Stimulated activated CD4-positive, alpha-beta T cell treated with anti-CD3 and anti-CD28 coated beads, Interleukin-1b, Interleukin-23, amount 100 ng/mL, for 24 hours (primary cell): ENCODE measurements at places on chromosomes 3 and 15.

DNA sequence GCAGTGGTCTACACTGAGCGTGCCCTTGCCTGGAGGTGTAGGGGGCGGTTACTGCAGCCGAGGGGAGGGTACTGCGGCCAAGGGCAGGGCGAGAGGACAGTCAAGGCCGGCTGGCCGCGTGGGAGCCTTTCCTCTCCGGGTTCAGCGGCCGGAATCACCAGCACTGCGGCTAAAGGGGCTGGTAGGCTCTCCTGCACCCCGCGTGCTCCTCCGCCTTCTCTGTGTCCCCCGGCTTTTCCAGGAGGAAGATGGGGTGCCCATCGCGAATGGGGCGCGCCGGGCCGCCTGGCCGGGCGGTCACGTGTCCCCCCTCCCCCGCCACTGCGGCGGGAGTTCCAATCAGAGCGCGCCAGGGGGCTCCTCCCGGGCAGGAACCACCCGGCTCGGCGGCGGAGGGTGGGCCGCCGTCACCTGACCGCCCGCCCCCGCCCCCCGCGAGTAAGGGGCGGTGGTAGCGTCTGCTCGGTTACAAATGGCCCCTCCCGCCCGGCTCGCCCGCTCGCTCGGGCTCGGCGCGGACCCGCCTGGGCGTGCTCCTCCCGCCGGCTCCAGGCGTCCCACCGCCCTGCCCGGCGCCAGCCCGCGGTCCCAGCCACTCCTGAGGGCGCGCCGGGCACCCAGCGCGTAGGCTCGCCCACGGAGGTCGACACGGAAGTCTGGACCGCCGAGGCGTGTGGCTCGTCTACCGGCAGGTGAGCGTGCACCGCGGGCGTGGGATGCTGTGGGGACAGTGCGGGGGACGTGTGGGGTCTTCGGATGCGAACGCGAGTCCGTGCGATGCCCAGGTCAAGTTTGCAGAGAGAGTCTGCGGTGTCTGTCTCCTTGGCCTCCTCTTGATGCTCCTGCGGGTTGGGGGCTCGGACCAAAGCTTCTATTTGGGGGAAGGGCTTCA lies 242.6 kb upstream of the TOPAZ1 start:
- DNase-seq: no peak

DNA sequence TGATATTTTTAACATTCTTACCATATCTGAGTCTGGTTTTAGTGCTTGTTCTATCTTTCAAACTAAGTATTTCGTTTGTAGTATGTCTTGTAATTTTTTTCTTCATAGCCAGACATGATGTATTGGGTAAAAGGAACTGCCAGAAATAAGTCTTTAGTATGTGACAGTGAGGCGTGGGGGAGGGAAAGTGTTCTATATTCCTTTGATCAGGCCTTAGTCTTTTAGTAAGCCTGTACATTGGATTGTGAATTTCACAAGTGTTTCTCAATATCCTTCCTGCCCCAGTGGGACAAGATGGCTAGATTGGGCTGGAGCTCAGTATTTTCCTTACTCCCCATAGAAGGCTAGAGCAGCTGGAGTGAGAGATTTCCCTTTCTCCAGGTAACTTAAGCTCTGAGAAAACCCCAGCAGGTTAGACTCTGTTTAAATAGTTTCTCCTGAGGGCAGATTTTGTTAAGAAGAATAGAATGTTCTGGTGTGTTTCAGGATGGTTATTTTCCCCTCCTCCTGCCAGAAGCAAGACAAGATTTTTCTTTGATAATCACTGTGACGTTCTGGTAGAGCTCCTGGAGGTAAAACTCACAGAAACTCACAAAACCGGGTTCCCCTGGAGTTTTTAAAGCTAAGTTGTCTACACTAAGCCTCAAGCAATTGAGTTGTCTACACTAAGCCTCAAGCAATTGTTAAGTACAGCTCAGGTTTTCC lies 140.7 kb upstream of the ARPP21 start:
- DNase-seq: no peak

DNA sequence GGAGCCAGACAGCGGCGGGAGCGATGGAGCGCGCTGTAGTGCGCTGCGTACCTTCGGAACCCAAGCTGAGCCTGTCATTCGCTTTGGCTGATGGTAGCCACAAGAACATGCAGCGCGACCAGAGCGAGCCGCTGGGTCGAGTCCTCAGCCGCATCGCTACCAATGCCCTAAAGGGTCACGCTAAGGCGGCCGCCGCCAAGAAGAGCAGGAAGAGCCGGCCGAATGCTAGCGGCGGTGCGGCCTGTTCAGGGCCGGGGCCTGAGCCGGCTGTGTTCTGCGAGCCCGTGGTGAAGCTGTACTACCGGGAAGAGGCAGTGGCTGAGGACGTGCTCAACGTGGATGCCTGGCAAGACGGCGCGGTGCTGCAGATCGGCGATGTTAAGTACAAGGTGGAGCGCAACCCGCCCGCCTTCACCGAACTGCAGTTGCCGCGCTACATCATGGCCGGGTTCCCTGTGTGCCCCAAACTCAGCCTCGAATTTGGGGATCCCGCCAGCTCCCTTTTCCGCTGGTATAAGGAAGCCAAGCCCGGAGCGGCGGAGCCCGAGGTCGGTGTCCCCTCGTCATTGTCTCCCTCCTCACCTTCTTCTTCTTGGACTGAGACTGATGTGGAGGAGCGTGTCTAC lies 498 bp downstream of the PDE12 start:
- DNase-seq: peak; percentile 8

DNA sequence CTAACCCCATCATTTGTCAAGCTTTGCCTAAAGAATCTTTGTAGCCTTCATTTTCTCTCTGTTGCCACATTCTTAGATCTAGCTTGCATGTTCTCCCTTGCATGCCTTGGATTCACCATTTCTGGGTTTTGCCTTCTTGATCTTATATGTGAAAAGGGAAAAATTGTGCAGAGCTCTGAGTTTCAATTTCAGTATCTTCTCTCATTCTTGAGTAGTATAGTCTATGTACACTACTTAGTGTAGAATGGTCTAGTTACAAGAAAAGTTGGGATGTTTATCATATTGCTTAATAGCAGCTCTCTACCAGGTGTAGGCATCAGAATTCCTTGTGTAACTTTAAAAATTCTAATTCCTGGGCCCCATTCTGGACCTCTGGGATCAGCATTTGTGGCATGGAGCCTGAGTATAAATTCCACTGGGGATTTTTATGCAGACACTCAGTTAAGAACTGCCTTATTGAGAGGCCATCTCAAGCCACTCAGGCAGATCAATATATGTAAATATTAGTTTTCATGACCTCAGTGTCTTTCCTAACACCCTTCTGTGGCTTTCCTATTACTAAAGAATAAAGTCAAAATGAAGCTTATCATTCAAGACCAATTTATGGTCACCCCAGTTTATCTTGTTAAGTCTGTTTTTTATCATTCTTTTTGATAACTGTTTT lies 23.4 kb downstream of the GTF2E1 start:
- DNase-seq: no peak

DNA sequence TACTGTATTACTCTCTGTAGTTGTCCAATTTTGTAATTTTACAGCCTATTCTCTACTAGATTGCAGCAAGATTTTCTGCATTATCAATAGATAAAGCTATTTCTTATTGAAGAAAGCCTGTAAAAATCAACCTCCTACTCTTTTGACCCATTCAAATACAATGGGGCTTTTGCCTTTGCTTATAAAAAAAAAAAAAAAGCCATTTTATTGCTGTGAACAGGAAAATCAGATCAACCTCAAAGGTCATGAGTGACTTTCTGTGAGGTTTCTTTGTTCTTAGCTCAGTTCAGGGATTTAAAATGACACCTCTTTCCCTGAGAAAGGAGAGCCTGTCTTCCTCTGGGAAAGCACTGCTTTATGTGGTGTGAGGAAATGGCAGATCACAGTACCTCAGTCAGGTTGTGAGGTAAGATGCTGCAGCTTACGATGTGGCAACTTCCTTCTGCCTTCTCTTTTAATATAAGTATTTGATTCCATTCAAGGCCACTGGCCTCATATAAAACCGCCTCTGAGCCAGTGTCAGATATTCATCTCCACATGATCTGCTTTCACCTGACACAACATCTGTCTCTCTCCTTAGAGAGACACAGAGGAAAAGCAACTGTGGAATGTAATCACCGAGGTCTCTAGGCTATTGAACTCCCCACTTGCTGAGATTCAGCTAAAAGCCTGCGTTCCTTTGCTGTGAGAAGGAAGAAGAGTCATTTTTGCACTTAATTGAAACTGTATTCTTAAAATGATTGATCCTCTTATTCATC lies 161.5 kb upstream of the MB21D2 start:
- no peak for DNase-seq

DNA sequence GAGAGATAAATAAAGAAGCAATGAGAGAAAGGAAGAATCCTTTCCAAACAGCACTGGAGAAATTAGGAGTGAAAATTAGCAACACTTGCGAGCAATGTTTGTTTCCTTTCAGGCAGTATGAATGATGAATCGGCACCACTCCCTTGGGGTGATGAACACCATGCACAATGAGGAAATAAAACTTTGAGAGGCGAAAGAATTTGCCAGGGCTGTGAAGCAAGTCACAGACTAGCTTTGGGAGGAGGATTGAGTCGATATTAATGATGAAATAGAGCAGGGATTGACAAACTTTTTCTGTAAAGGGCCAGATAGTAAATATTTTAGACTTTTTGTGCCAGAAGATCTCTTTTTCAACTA lies 237.7 kb downstream of the AGBL1 start:
- DNase-seq: no peak

- no peak for DNase-seq
Measured at GRCh38 chr3:71393093-71393492, 190.4 kb downstream of the FOXP1 start.

DNA sequence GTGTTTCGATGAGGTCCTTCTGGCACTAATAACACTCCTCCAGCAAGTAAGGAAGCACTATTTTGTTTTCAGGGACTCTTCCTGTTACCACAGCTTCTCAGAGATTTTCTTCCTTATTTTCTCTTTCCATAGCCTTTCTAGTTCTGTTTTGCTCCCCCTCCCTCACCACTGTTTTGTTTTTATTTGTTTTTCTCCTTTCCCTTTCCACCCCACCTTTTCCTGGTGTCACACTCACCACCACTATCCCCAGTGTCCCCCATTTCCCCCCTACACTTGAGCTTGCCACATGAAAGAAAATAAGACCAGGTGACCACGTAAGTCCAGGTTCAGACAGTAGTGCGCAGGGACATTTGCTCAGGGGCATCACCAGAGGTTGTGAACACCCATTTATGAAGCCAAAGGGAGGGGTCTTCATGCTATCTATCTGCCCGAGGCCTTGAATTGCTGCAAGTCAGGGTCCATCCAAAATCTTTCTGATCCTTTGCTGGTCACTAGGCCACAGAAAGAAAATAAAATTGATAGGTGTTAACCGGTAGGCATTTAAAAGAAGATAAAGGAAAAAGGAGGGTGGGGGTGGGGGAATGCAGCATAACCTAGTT lies 1.4 kb upstream of the RFTN1 start:
- DNase-seq: no peak

DNA sequence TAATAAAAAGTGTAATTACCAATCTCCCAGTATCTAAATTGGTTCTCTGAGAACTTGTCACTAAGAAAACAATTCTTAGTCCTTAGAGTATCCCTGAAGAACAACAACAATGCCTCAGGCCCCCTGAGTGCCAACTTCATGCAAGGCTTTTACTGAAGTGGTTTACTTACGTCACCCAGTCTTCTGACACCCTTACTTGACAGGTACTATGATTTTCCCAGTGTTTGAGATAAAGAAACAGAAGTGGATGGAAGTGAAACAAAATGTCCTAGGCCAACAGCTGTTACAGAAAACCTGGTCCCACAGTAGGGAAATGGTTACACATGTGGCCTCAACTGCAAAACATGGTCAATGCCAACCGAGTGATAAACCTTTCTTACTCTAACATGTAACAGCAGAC lies 331.1 kb downstream of the FOXP1 start:
- DNase-seq: no peak

GRCh38 chr3:46709721-46710120 lies 7.9 kb downstream of the PRSS50 start:
- DNase-seq: no peak

GRCh38 chr15:41968701-41969100 lies 3.7 kb downstream of the EHD4 start:
- no peak for DNase-seq

DNA sequence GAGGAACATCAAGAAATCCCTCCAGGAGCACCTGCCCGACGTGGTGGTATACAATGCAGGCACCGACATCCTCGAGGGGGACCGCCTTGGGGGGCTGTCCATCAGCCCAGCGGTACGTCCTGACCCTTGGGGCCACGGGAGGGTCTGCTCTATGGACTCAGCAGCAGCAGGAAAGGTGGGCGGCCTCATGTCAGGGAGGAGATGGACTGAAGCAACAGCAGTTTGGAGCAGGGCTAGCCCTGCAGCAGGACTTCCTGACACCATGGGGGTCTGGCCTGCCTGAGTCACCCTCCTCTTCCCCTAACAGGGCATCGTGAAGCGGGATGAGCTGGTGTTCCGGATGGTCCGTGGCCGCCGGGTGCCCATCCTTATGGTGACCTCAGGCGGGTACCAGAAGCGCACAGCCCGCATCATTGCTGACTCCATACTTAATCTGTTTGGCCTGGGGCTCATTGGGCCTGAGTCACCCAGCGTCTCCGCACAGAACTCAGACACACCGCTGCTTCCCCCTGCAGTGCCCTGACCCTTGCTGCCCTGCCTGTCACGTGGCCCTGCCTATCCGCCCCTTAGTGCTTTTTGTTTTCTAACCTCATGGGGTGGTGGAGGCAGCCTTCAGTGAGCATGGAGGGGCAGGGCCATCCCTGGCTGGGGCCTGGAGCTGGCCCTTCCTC lies 24.2 kb downstream of the HDAC11 start:
- no peak for DNase-seq

DNA sequence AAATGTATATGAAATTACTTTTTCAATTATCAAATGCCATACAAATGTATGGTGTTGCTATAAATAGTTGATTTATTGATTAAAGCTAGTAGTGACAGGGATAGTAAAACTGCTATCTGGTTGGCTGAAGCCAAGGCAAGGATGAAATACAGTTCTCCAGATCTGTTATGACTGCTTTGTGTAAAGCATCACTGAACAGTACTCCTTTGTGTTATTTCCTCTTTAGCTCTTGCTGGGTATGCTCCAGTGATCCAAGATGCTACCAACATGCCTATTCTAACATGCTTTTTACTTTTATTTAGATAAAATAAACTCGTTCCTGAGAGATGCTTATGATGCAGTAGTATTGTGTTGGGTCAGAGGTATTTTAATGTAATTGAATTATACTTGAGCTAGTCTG lies 12.4 kb upstream of the UBR1 start:
- DNase-seq: no peak

DNA sequence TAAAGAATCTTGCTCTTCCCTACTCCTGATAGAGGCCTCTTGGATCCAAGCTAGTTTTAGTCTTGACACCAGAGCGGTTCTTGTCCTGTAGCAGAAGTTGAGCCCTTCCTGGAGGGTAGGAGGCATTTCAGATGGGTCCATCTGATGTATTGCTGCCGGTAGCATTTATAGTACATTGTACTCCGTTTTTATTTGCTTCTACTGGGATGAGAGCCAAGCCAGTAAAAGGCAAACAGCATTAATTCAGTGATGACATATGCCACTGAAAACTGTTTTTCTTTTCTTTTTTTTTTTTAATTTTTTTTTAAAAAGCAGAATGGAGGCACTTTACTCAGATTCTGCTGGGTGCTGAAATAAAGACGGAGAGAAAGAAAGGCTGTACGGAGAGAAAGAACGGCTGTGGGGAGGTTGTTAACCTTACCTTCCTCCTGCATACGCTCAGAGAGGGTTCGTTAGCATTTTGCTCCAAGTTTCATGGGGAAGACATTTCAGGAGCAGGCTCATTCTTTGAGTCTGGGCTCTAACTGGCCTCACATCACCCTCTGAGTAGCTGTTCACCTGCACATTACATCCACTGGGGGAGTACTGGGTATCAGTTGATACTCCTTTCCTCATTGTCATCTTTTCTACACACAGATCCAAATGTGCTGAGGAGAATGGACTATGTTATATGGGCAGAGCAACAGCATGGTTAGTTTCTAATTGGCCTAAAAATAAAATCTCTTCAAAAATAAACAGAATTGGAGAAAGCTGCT lies 161.5 kb downstream of the FEZF2 start:
- no peak for DNase-seq

- DNase-seq: no peak
Measured at GRCh38 chr15:58932710-58933280, 684 bp downstream of the SLTM start.
